Liver (tissue), 10 donors: ENCODE measurements at places on chromosomes 4 and X.

DNA sequence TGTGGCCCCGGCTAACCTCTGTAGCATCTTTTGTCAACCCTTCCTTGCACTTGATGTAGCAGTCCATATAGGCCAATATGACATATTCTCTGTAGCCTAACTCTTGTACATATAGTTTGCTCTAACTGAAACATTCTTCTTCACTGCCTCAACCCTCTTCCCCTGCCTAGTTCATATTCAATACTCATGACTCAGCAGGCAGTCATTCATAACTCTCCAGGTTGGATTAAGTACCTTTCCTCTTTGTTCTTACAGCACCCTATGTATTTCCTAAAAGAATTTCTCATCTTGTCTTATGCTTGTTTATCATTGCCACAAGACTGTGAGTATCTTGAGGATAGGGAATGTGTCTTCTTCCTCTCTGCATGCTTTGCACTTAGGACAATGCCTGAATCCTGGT is 76.9 kb downstream of the TMLHE start:
- no peaks in the 10 kb centered on the region for H3K36me3 ChIP-seq
- no peaks in the 10 kb centered on the region for H3K27me3 ChIP-seq
- DNase-seq: no peak
- H3K4me3 ChIP-seq: no peak overlapping the region
- H3K4me1 ChIP-seq: no peaks in the 10 kb centered on the region

GRCh38 chr4:75643651-75644050 is 13.3 kb upstream of the CDKL2 start:
- no peak for DNase-seq
- H3K4me1 ChIP-seq: no peaks in the 10 kb centered on the region
- no peak overlapping the region for H3K27ac ChIP-seq
- H3K36me3 ChIP-seq: peaks cover 42% of the 10 kb centered on the region
- H3K4me3 ChIP-seq: no peak overlapping the region

GRCh38 chr4:143336781-143337599 is at the start of gene GAB1:
Gene GAB1 (plus strand): TSS chr4:143336876. CDS start chr4:143337189, 313 bp downstream.
- H3K4me1 ChIP-seq: peaks cover 31% of the 10 kb centered on the region
- H3K4me3 ChIP-seq: peak within 1 kb of the TSS; percentile 88
- H3K36me3 ChIP-seq: no peaks in the 10 kb centered on the region
- H3K27me3 ChIP-seq: no peaks in the 10 kb centered on the region
- DNase-seq: peak; percentile 81

DNA sequence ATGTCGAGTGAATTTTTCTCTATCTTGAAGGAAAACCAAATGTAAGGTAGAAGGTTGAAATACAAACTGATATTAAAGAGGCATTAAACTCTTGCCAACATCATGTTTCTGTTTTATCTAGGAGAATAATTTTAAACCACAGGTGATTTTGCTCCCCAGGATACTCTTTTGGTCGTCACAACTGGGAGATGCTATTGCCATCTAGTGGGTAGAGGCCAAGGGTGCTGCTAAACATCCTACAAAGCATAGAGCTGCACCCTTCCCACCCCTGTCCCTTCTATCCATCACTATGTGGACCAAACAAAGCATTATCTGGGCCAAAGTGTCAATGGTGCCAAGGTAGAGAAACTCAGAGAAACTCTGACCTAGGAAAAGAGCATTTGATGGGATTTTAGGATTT is 154.6 kb upstream of the MAGEB2 start:
- H3K27ac ChIP-seq: no peak overlapping the region
- no peak overlapping the region for H3K4me3 ChIP-seq
- H3K36me3 ChIP-seq: no peaks in the 10 kb centered on the region
- H3K4me1 ChIP-seq: no peaks in the 10 kb centered on the region
- no peaks in the 10 kb centered on the region for H3K27me3 ChIP-seq
- no peak for DNase-seq
